ENCODE measurements at places on chromosomes 11 and 22. TPM values are rescaled to one million over a fixed set of nuclear protein-coding genes. Genes with fewer than 3 reads are reported as not detected.

The UPK3A gene
- not detected for total RNA-seq

The SAA2 gene
- total RNA-seq = not detected

The NAT10 gene
- total RNA-seq = 23.9 TPM

The MUC5AC gene
- total RNA-seq = not detected

The TRIM64C gene
- not detected for total RNA-seq

The ISX gene
- total RNA-seq = not detected

The OR5P2 gene
- total RNA-seq = not detected
